Suppressor macrophage treated with lipopolysaccharide for 4 hours (primary cell): ENCODE measurements at places on chromosomes 3 and 15.

DNA sequence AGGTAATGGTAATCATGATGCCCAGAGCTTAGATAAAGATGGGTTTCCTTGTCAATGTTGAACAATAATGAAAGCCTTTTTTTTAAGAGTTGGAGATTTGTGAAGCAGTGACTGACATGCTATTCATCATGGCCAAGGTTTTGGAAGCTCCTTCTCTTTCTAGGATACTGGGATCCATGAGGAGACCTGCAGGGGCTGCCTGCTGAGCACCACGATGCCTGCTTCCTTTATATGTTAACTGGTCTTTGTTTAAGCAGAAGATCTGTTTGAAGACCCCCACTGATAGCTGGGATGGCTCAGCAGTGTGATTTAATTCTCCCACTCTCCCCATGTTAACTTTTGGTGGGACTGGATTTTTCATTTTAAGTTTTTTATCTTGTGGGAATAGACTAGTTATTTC is 15.8 kb downstream of the RBP1 start:
- DNase-seq = no peak

GRCh38 chr3:123623346-123623880 is 38.6 kb upstream of the HACD2 start:
- DNase-seq = no peak

- DNase-seq = no peak
These were observed 784.0 kb downstream of the ZPLD1 start for GRCh38 chr3:103218793-103219192.

GRCh38 chr3:44954304-44954703 is 21.7 kb downstream of the ZDHHC3 start:
- DNase-seq = peak; percentile 60

DNA sequence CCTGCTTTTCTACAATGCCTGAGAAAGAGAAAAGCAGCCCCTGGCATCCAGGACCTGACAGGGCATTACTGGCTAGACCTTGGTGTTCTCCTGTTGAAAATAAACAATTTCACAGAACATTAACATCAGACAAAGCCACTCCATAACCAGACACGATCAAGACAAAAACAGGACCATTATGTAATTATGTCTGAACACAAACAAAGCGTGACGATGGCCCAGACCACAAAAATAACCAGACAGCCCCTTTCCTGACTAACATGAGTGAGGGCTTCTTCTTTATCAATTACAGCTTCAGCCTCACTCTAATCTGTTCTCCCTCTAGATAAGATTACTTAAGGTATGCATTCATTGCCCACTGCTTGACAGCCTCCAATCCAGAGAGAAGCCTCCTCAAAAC is 172.7 kb upstream of the LMCD1 start:
- no peak for DNase-seq

- peak; percentile 63 for DNase-seq
These were observed 366.8 kb upstream of the ZNF385D start for GRCh38 chr3:22117751-22118346.

GRCh38 chr15:92662762-92663161 is 7.2 kb upstream of the FAM174B start:
- DNase-seq = no peak

DNA sequence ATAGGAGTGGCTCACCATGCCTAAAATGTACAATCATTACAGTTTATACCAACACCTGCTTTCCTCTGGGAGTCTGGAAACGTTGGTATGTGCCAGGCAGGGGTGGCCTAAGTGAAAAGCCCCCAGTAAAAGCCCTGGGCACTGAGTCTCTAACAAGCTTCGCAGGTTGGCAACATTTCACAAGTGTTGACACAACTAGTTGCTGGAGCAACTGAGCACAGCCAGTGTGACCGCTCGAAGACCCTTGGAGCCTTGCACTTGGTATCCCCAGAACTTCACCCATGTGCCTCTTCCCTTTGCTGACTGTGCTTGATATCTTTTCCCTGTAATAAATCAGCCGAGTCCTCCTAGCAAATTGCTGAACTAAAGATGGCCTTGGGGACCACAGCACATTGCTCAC is 2.7 kb downstream of the RIOX2 start:
- DNase-seq = no peak

- no peak for DNase-seq
These were observed 18.6 kb downstream of the MESP2 start for GRCh38 chr15:89794627-89795241.

DNA sequence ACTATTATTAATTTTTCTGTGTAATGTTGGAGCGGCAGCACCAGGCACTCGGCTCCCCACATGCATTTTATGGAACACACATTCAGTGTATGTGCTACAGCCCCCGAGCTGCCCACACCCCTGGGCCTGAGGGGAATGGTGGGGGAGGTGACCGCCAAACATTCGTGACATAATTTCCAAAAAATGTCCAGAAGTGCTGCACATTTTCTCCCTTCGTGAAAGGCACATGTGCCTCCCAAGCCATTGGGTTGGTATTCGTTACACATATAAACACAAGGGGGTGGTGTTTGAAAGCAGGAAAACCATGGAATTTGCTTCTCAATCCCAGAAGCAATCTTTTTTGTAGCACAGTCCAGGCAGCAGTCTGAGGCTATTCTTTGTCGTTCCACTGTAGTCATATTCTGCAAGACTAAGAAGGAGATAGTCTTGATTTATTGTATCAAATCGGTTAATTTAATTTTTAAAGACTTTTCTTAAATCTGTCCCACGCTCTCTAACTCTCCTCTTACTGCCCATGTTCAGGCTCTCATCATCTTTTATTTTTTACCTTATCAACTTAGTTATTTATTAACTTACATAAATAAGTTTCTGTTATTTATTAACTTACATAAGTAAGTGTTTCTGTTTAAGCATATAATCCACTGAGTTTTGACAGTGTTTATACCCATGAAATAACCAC is 39.2 kb upstream of the POLR2M start:
- no peak for DNase-seq

GRCh38 chr3:132256989-132257388 is 60.2 kb upstream of the ACP3 start:
- DNase-seq = peak; percentile 86
